Stimulated activated CD4-positive, alpha-beta T cell treated with anti-CD3 and anti-CD28 coated beads, Interleukin-4, amount 100 ng/mL, for 48 hours (primary cell): ENCODE measurements at places on chromosomes 6 and 20.

- no peak for DNase-seq
Measured at GRCh38 chr20:60142587-60142986, 184.4 kb downstream of the CDH26 start.

DNA sequence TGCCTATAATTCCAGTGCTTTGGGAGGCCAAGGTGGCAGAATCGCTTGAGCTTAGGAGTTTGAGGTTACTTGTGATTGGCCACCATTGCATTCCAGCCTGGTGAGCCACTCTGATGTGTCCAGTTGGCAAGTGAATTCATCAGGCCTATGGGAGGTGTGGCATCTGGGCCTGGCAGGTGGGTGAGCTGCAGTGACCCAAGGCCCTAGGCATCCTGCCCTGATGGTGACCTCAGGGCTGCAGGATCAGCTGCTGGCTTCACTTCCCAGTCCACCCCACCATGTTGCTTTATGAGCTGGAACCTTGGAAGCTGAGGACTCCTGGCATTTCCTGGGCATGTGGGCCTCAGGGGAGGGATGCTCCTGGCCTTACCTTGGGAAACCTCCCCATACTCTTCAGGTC, 20.5 kb downstream of the RSPH9 start:
- no peak for DNase-seq

DNA sequence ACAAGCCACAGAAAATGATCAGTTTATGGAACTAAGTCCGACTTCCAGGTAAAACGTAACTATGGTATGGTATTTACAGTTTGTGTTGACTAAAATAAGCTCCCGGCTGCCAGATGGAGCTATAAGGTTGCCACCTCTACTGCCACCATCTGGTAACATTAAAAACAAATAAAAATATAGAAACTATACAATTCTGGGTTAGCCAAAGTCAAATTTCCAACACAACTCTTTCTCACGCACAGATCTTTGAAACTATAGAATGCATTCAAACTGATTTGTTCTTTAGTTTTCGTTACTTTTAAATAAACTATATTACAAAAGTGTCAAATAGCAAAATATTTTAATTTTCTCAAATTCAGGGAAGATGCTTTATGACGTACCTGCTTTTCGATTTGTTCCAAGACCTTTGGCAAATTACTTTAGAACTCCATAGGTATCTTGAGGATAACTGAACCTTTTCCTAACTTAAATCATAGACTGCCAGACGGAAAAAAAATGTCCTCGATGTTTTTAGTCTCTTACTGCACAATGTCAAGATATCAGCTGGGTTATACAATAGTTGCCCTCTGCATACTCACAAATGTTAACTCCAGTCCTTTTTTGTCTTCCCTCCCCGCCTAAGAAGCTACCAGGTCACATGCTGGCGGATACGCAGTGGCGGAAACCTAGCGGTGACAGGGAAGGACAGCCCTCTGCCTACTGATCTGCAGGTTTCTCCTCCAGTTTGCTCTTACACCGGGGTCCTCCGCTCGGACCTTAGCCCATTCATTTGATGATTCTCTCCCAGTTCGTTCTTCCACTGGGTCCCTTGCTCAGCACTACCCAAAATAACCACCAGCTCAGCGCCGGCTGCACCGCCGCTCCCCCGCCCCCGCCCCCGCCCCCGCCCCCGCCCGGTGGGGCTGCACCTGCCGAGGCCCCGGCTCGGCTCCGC, 888 bp downstream of the SLC17A5 start:
- peak; percentile 35 for DNase-seq

DNA sequence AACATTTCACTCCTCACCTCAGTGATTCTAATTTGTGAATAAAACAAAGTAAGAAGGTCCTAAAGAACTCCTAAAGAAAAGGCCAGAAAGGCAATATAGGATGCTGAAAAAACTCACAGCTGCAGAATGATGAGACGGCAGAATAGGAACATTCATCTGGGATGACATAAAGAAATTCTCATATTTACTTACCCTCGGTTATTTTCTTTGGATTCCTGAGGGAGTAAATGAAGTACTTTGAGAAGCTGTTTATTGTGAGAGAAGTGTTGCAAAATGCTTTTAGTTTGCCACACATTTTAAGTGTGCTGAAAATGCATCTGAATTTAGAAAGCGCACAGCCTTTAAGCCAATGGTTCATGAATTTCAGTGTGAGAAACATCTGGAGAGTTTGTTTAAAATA, 35.7 kb upstream of the RBL1 start:
- DNase-seq, result no peak
